ENCODE measurements at places on chromosomes 6 and 20. TPM values are rescaled to one million over a fixed set of nuclear protein-coding genes. Genes with fewer than 3 reads are reported as not detected.

GRCh38 chr6:89160331-89161092 lies 14.7 kb downstream of the PM20D2 start:
- DNase-seq: no peak

- DNase-seq: no peak
Measured at GRCh38 chr6:151962246-151962846, 154.9 kb downstream of the ESR1 start.

DNA sequence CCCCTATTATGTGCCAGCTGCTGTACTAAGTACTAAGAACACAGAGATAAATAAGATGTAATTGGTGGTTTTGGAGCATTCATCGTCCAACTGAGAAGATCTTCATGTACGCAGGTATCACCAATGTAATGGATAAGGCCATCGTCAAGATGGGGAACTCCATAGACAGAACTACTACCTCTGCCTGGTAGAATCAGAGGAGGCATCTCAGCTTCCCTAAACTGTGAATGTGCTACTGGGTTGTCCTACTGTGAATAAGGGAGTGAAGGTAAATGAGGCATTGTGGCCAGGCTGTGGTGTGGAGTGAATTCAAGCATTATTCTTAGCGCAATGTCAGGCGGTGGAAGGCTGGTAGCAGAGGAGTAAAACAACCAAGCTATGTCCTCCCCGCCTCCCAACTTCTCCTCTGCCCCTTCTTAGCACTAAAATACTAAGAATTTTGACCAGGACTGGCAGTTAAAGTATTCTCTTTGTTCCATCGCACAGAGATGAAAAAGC lies 68.2 kb downstream of the TBC1D7 start:
- no peak for DNase-seq

DNA sequence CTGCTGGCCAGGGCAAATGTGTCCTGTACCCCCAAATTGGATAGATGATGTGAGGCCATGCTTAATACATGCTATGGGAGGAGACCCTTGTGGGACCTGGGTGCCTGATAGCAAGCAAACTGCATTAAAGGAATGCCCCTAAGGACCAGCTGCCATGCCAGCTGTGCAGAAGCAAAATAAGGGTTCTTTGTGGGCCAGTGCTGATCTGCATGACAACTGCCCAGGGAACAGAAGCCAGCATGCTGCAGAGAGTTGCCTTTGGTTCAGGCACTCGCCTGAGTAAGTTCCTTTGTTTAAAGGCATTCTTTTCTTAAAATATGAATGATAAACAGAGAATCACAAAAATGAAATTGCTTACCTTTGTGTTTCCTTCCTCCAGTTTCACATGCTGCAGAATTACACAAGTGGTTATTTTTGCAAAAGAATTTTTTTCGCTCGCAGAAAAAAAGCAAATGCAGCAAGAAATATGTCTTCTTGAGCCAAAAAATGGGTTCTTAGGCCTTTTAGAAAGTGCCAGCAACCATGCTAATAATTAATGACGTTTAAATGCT lies 6.9 kb upstream of the SYNDIG1 start:
- no peak for DNase-seq

- DNase-seq: no peak
Measured at GRCh38 chr6:162670345-162670744, 57.2 kb downstream of the PRKN start.

DNA sequence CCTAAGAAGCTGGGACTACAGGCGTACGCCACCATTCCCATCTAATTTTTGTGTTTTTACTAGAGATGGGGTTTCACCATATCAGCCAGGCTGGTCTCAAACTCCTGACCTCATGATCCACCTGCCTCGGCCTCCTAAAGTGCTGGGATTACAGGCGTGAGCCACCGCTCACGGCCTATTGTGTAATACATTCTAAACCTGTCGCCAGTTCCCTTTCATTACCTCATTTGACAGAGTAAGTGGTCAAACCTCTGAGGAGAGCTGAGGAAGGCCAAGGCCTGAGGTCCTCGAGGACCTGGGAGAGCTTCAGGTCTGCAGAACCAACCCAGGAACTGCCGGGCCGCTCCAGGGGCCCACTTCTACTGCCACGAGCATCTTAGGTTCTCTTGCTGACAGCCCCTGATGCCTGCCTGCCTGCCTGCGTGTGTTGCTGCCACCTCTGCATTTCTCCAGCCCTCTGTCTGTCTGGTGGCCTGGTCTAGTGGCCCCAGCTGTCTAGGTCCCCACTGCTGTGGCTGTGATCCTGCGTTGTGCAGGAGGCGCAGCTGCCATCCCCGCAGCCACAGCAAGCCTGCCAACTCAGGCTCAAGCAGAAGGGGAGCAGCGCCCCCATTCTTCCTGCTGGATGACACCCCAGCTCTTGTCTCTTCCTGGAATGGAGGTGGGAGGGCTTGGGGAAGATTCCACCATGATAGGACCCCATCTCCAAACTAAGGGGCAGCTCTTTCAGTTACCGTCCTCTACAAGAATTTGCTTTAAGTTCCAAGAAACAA lies 45.3 kb downstream of the PRR18 start:
- no peak for DNase-seq

DNA sequence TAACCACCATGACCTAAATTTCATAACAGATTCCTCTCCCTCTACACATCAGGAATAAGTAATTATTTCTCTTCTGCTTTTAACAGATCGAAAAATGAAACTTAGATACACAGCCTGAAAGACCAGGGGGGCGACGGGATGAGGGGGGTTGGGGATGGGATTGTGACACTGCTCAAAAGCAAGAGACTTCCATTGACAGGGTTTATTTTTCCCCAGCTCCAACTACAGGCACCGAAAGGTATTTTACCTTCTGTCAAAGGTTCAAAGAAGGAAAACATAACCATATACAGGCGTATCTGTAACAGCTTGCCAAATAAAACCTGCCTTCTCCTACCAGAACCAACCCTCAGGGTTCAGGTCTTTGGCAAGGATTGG lies 1.3 kb downstream of the EPHA7 start:
- DNase-seq: no peak

- DNase-seq: no peak
Measured at GRCh38 chr20:9068233-9068801, 570 bp upstream of the PLCB4 start.

Gene IL17F
- 0.35 TPM for total RNA-seq

Gene LAMA4
- not detected for total RNA-seq

Gene WFDC12
- total RNA-seq: not detected

Gene SIRPB2
- total RNA-seq: 0.78 TPM
